Hypothalamus (tissue), 51 donors: ENCODE measurements at places on chromosomes 12 and 14.

- no peak for DNase-seq
These were observed 9.2 kb downstream of the NDUFA12 start for GRCh38 chr12:94994312-94994711.

GRCh38 chr14:87483271-87484260 lies 509.4 kb downstream of the GALC start:
- no peak for DNase-seq

GRCh38 chr12:75564398-75564797 lies 53.0 kb upstream of the KRR1 start:
- no peak for DNase-seq

DNA sequence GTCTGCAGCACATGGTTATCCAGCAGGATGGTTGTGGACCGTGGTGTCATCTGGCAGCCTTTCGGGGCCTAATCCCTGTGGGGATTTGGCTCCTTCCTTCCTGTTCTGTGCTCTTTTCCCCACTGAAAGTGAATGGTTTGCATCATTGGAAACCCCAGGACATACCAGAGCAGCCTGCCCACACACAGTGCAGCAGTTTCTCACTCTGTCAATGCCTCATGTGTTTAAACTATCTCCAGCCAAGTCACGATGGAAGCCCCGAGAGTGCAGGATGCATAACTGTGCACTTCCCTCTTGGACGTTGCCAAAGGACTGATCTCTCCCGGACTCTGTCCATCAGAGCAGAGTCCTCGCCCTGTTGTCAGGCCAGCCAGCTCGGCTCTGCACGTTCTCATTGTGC lies 29.0 kb upstream of the AMN start:
- no peak for DNase-seq

GRCh38 chr14:29926228-29926627 lies 1.4 kb downstream of the PRKD1 start:
- no peak for DNase-seq

DNA sequence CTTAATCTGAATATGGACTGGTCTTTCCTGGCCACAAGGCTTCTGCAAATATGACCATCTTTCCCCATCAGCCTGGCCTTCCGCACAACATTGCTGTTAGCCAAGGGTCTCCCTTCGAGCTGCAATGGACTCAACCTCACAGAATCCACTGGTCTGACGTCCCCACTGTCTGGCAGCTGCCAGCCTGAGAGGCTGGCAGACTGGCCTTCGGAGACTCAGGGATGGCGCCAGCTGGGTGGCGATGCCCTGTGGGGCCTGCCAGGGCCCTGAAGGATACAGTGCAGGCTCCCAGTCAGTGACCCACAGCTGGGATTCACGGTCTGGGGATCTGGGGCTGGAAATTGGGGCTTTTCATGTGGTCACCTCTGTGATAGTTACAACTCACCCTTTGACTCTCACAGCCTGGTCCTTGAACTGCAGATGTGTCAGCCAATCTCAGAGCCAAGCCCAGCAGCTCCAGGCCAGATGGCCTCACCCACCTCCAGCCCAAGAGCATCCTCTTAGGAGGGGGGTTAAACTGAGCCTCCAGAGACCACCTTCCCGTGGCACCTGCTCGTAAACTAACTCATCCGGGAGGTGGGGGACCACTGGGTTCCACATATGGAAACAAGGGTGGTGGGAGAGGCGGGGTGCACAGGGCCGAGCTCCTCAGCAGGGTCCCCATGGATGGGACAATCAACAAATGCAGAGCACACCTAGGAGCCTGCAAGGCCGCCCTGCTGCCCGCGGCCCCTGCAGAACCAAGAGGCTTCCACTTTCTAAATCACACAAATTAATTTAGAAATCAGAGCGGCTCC lies 21.1 kb upstream of the C14orf180 start:
- DNase-seq: no peak

DNA sequence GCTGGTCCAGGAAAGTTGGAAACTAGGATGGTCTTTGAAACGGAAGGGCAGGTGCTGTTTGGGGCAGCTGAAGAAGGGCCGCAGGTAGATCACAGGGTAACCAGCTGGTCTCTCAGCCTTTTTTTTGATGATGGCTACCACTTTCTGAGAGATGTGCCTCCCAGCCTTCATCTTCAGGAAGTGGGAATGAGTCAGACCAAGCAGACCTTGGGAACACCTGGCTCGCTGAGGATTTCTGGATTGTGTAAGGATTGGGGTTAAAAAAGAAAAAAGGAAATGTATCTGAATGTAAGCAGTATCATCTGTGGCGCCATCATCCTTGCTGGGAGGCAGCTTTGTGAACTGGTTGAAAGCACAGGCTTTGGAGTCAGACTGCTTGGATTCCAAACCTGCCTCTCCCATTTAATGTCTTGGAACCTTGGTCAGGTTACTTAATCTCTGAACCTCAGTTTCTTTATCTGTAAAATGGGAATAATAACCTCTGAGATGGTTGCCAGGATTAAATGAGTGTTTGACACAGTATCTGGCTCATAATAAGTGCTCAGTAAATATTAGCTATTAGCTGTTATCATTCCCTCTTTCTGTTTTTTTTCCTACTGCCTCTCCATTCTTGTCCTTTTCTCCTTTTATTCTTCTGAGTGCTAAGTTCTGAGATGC lies 1.7 kb downstream of the PRPF40B start:
- DNase-seq: no peak

DNA sequence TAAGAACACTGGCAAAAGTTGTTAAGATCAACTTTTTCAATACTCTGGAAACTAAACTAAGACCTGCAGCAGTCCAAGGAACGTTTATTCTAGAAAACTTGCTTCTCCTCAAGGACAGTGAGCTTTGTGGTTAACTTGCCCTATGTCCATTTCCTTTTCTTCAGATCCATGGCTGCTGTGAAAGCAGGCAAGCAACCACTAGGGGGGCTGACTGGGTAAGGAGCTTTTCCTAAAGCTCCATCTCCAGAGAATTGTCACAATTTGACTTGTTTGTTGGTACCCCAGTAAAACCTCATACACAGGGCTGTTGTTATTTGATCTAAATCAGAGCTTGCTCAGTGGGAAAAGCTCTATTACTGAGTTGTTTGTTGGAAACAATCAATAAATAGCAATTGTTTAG lies 10.1 kb upstream of the RPL10L start:
- no peak for DNase-seq

- DNase-seq: no peak
These were observed 19.6 kb downstream of the LGMN start for GRCh38 chr14:92728759-92729364.

DNA sequence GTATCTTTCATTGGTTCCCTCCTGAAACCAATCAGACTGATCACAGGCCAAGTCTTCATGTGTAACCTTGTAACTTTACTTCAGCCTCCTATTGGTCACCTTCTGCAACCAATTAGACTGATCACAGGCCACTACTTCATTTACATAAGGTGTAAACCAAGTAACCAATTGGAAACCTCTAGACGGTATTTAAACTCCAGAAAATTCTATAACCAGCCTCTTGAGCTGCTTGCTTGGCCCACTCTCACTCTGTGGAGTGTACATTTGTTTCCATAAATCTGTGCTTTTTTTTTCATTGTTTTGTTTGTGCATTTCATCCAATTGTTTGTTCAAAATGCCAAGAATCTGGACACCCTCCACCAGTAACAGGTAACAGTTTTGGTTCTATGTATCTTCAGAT lies 47.5 kb downstream of the EIF2S3B start:
- DNase-seq: no peak

- no peak for DNase-seq
These were observed 113.7 kb downstream of the SLC25A47 start for GRCh38 chr14:100436745-100437406.
